ENCODE measurements at places on chromosomes 7 and 10. TPM values are rescaled to one million over a fixed set of nuclear protein-coding genes. Genes with fewer than 3 reads are reported as not detected.

Gene NME8
- total RNA-seq, result not detected

Gene GFRA1
- total RNA-seq, result not detected

Gene GIMAP4
- total RNA-seq, result 476 TPM

Gene DOCK1
- 0.73 TPM for total RNA-seq

Gene CHRM2
- total RNA-seq, result not detected

Gene PDZD7
- 0.71 TPM for total RNA-seq

Gene MRC1
- not detected for total RNA-seq

Gene WIPF3
- total RNA-seq, result not detected

Measured in T-helper 1 cell treated with Interleukin-12 subunit alpha and Interleukin-12 subunit beta and Interleukin-4 antibody, amounts not matched to agents 30 ng/mL and 1 ng/mL, for 36 hours (primary cell).